ENCODE measurements at places on chromosomes 7 and 10.

- DNase-seq = no peak
These were observed 107.0 kb upstream of the PALS2 start for GRCh38 chr7:24466168-24466768.

DNA sequence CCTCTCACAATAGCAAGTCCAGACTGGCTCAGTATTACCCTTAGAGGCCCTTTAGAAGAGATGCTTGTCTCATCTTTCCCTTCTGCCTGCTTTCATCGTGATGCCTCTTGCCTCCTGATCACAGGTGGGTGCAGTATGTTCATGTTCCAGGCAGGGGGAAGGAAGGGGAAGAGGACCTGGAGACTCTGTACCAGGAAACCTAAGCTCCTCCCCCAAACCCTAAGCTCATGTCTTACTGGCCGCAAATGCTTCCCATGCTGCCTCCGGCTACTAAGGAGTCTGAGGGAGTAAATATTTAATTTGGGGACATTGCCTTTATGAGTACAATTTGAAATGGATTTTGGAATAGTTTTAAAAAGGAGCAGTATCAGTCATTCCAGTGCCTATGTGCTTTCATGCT lies 192.6 kb downstream of the CDCA7L start:
- no peak for DNase-seq

DNA sequence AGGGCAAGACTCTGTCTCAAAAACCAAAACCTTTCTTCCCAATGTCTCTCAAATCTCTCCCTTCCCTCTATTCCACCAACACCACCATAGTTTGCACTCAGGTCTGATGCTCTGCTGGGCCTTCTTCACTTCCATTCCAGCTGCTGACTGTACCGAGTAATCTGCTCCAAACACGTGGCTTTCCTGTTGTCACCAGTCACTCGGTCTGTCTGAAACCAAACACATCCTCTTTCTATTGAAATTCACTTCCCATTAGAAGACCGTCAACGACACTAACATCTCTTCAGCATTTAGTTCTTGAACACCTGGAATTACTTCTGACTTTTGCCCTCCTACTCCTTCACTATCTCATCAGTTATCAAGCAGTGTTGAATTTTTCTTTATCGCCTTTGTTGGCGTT lies 4.7 kb upstream of the NRF1 start:
- DNase-seq = no peak

DNA sequence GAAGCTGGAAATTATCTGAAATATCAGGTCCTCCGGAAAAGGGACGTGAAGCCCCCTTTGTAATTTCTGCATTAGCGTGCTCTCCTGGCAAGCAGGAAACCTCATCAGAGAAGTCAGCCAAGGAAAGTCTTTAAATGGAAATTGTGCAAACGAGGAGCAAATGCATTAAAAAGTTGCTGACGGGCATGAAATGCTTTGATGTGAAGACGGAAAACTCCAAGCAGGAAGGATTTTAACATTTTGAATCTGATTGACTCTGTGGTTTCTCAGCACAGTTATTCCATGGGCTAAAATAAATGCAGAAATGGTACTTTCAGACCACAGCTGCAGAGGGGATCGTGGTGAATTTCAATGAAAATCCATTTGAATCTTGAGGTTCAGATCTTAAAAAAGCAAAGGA lies 167.8 kb downstream of the AHR start:
- no peak for DNase-seq

GRCh38 chr10:119981826-119982225 lies 89.3 kb downstream of the SEC23IP start:
- DNase-seq = no peak

- no peak for DNase-seq
These were observed 10.8 kb upstream of the RAMP3 start for GRCh38 chr7:45146531-45147379.

- no peak for DNase-seq
These were observed 579.1 kb downstream of the CCSER2 start for GRCh38 chr10:84907461-84908009.

DNA sequence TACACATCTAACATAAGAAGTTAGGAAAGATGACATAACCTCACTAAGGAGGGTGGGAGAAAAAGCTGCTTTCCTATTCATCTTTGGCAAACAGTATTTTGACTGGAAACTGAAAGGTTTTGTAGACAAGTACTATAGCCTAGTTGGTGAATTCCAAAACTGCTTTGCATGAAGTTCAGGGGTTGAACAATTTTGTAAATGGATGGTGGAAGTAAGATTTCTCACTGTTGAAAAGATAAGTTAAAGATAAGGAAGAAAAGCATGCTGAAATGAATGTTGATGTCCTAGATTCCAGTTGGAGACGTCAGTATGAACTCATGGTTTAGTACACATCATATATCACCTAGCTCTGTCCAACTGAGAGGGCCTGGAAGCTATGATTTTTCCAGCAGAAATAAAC lies 159.1 kb upstream of the FEZF1 start:
- no peak for DNase-seq

- DNase-seq = peak; percentile 37
These were observed 31.5 kb upstream of the SLIT1 start for GRCh38 chr10:97217299-97217698.

- peak; percentile 56 for DNase-seq
These were observed 526 bp downstream of the CH25H start for GRCh38 chr10:89206402-89207180.

DNA sequence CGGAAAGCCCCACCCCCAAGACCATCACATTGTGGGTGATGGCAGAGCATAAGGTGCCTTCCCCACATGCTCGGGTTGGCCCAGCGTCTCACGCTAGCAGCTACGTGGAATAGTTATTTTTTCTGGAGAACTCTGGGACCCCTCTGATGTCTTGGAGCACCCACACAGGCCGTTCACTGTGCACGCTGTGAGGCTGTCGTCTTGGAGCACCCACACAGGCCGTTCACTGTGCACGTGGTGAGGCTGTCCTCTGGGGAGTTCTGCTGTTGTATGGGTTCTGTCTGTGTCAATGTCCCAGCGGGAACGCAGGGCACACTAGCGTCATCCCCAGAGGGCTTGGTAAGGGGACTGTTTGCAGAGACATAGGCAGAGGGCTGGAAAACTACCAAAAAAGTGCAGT lies 38.8 kb upstream of the FAM20C start:
- no peak for DNase-seq

GRCh38 chr7:107388604-107389003 lies 81.3 kb upstream of the GPR22 start:
- DNase-seq = no peak

GRCh38 chr7:70994176-70994575 lies 137.8 kb upstream of the GALNT17 start:
- DNase-seq = no peak

DNA sequence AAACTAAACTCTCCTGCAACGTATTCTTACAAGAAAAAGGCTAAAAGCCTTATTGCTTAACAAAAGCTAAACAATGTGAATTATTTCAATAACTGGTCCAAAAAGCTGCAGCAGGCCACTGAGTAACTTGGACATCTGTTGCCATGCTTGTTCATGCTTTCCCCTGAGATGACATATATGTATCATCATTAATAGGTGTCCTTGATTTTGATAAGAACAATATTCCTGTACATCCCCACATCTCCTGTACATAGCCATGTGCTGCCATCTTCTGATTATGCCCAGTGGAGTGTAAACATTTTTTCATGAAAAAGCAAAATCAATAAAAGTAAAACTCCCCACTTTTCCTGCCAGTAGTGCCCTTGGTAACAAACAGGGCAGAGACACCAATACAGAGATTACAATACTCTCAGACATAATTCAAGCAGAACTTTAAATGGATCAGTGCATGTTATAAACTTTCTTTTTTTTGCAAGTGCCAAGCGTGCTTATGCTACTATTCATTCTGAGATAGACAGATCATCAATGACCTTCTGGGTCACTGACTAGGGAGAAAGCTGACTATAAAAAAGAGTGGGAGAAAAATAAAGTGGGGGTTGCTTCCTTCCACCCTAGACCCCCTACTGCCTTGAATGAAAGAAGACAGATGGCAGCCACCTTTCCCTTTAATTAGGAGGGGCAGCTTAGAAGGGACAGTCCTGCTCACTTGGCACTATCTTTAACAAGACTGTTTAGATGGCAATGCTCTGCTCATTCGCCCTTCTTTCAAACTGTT lies 205.5 kb upstream of the KLF14 start:
- DNase-seq = peak; percentile 69

DNA sequence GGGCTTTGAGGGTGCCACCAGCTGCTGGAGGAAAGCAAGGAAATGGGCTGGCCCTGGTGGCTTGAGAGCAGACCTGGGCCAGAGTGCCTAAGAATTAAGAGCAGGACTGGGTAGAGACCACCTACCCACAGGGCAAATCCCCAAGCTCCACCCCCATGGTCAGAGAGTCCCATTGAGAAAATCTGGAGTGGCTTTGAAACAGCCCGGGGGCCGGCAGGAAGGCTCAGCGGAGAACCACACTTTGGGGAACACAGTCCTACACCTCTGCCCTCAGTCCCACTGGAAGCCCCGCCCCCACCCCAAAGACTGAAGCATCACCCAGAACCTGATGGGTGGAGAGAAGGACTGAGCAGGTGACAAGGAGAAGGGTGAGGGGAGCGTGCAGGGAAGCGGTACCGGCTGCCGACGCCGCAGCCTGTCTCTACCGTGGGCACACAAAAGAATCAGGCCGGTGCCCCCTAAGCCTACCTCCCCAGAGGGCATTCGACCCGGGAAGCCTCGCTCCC lies 3.6 kb downstream of the SMARCD3 start:
- DNase-seq = no peak

DNA sequence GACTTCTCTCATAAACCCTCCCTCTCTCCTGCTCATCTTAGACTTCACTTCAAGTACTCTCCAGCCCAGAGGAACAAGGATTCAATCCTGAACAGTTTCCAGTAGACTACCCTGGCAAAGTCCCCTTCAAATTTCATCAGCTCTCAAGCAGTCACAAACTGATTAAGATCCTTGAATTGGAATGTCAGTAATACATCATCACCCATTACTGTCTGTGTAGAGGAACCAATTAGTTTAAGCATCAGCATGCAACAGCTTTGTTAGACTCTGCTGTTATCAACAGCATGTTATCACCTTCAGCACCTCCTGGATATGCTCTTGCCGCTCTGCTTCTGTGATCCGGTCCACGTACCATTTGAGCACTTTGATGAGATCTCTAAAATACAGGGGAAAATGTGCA lies 307.0 kb upstream of the IMMP2L start:
- DNase-seq = no peak

DNA sequence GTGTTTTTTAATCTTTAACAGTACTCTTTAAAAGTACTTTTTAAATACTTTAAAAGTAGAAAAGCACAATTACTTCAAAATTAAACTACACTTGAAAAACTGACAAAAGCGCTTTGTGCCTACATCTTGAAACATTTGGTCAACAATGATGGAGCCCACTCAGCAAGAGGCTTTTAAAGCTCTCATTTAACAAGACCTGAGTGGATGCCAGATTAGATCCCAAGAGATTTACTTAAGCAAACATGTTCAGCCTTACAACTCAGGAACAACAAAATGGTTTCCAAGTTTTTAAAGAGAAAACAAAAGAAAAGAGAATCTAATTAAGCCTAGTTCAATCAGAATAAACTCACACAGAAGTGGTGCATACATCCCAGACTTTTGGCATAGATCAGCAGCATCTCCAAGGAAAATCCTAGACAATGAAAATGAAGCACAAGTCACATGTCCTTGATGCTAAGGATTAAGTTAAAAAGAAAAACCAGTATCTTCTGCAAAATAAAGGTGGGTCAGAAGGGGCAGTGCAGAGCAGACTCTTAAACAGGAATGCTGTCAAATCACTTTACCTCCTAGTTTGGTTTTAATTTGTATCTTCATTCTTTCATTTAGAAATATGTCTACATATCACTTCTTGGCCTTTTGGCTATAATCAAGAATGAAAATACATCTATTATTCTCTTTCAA lies 26.2 kb downstream of the HIBADH start:
- DNase-seq = peak; percentile 38

GRCh38 chr7:139994356-139994755 lies 68.4 kb downstream of the PARP12 start:
- DNase-seq = no peak
